ENCODE measurements at places on chromosomes 4 and X.
A peak's percentile ranks its signal among the peaks of the same experiment; 100 is the strongest.

GRCh38 chrX:53288189-53288588 is 6.8 kb upstream of the IQSEC2 start:
- DNase-seq, result peak; percentile 35

GRCh38 chr4:140213116-140213515 is 59.1 kb upstream of the MAML3 start:
- no peak for DNase-seq

DNA sequence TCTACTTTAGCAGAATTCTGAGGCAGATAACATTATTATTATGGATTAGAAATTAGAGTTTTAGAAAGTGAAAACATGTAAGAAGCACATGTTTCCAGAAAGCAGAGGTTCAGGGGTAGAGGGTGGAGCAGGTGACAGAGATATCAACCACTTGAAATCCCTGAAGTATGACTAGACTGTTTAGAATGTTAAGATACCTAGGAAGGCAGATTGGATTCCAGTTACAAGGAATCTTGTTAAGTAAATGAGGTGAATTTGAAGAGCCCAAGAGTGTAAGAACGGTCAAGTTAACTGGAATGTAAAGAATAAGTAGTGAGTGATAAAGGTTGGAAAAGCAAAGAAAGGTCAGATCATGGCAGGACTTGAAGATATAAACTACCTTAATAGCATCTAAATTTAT is 37.6 kb downstream of the ARSJ start:
- DNase-seq, result no peak

DNA sequence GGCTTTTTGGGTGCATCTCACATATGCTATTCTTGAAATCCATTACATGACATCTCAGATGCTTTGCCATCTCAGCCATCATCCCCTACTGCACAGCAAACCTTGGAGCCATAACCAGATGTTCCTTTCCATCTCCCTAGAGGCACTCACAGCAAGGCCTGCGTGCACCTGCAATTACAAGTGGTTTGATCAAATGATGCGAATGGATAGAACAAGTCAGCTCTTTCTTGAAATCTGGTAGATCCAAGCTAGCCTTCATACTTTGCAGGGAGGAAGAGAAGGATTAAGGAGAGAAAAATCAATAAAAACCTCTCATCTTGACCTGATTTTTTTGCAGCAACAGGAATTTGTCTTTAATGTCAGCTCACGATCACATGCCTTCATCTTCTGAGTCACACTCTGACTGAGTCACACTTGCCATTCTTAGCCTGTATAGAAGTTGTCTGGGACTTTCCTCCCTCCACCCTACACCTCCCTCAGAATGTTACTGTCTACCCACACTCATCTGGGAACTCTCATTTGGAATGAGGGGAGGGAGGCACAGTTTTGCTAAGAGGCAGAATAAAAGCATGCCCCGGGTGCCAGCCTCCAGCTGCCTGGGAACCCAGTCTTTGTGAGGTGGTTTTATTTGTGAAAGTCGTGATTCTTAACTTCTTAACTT is 11.9 kb upstream of the TRIML1 start:
- DNase-seq, result no peak

DNA sequence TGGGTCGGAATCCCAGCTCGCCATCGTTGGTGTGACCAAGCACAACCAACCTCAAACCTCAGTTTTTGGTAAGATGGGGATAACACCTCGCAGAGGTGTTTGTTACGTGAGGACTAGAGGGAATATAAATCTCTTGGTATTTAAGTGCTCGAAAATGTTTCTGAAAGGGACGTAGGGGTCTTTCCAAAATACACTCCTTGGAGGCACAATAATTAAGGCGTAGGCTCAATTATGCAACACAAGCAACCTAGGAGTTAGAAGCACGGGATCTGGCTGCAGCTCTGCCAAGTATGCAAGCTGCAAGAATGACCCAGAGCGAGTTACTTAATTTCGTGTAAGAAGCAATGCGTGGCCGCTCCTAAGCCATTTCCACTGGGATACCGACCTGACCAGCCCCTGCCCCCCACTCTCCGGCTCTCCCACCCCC is 552 bp downstream of the ADH5 start:
- DNase-seq, result peak; percentile 26

DNA sequence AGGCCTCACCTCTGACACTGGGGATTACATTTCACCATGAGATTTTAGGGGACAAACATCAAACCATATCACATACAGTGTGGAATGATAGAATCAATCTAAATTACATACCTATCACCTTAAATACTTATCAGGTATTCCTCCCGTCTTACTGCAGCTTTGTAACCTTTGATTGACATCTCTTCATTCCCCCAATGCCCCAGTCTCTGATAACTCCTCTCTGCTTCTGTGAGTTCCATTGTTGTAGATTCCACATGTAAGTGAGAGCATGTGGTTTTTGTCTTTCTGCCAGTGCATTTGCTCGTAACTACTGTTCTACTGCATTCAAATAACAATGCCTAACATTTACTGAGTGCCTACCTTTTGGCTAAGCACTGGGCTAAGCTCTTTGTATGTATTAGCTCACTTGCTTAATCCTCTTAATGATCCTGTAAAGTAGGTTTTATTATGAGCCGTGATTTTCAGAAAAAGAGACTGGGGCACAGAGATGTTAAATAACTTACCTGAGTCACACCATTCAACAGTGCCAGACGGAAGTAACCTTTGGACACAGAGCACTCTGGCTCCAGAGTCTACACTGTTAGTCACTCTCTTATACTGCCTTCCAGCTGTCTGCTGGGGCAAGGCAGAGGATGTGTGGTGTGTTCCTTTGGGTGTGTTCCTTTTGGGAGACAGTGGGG is 63.7 kb upstream of the ESX1 start:
- DNase-seq, result no peak

DNA sequence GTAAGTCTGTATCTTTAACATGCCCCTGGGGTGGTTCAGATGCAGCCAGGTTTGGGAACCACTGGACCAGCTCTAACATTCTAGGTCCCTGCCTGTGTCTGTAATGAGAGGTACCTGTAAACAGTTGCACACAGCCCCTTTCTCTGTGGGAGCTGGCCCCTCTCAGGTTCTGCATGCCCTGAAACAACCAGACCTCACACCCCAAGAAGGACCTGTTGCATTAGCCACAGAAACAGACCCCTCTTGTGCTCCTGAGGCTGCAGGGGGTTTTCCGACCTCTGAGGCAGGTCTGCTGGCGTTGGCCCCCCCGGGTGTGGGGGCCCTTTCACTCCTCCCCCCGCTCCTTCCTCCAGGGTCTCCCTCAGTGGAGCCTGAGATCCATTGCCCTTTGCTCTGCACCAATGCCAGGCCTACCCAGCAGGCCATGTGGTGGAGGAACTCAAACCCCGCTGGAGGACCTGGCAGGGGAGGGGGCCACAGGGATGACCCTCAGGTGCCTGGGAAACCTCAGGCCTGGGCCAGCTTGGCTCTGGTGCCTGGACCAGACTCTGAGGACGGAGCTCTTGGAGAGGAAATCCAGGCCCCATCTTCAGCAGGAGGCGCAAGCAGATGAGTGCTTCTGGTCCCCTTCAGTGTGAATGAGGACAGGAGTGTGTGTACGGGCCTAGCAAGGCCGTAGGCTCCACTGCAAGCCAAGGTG is 61.4 kb upstream of the PJA1 start:
- DNase-seq, result no peak

DNA sequence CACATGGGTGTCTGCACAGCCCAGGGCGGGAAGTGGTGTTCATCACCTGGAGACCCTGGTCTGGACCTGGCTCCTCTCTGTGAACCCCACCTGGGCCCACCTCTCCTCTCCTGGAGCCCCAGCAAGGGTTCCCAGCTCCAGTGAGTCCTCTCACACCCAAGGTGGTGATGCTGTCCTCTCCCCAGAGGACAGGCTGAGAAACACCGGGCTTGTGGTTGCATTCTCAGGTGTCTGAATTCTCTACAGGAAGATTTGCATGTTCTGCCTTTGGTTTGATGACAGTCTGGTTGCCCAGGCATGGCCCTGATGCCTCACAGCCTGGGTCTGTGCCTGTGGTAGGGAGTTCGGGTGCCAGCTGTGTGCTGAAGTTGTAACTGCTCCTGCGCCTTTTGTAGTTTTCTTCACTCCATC is 3.8 kb downstream of the MAEA start:
- DNase-seq, result no peak

DNA sequence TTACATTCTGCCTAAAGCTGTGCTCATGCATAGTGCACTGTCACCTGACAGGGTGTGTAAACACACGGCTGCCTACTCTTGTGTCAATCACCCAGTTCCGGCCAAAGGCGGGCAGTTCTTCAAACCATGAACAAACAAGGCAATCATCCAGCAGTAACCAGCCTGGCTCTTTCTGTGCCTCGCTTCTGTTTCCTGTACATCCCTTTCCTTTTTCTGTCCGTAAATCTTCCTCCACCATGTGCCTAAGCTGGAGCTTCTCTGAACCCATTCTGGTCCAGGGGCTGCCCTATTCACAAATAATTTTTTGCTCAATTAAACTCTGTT is 60.8 kb upstream of the CBR4 start:
- peak; percentile 24 for DNase-seq

DNA sequence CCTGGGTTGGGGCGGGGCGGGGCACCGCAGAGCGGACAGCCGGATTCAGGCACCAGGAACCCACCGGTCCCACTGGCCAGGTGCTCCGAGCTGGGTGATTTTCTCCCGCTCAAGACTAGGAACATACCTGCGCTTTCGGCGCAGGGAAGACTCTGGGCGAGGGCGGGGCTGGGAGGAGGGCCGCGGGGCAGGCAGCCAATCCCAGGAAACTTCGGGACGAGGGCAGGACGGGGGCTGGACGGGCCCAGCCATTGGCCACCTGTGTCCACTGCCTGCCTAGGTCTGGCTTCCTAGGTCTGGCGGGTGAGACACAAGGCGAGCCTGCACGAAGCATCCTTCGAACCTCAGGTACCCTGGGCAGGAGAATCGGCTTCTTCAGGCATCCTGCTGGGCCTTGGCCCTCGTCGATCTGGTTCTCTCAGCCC is 274 bp upstream of the ERVMER34-1 start:
- DNase-seq, result no peak

DNA sequence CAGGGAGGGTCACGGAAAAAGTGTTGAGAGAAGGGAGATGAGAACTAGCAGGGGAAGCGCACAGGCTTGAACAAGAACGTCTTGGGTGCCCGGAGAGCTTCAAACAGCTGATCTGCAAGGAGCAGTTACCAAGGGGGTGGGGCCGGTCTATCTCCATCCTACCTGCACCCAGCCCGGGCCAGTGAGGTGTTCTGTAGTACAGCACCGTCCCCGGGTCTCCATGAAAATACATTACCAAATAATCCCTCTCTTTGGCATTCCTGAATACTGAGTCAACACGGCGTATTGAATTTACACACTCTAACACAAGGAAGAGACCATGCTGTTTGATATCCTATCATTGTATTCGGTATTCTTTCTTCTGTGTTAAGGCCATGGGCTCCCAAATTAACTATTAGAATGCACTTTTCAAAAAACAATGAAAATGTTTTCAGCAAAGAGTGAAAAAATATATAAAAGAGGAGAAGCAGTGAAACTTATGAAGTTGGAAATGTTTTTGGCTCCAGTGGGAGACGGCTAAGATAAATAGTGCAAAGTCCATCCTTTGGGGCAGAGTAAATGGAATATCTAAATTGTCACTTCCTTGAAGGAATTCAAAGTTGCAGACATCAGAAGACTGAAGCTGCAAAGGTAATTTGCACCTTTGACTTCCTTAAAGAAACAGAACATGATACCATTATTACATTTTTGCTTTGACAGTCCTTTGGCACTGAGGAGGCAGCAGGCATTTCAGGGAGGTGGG is 90.3 kb downstream of the DHRSX start:
- no peak for DNase-seq

GRCh38 chrX:103254171-103254824 is 657 bp downstream of the TCEAL8 start:
- peak; percentile 12 for DNase-seq

DNA sequence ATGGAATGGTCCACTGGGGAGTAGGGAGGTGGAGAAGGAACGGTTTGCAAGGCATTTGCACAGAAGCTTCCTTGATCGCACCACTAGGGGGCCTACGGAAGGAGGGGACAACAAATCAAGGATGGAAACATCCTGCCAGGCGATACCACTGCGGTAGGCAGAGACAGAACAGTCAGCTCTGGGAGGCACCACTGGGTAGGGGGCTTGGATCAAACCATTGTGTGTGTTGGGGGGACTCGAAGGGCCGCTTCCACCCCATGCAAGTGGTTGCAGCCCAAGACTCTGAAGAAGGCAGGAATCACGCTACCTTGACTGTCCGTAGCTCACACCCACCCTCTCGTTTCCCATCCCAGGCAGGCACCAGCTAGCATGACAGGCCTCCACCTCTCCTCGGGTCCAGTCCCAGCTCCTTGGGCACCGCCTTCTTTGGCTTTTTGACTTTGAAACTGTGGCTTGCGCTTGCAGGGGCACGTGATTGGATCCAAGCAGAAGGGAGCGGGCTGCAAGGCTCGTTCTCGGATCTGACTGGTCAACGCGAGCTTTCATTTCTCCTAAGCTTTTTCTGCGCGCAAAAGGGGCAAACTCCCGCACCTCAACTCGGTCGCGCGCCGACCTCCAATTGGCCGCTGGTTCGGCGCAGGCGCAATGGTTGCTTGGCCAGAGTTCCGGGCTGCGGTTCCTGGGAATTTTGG is 28.4 kb downstream of the GAGE1 start:
- peak; percentile 36 for DNase-seq

DNA sequence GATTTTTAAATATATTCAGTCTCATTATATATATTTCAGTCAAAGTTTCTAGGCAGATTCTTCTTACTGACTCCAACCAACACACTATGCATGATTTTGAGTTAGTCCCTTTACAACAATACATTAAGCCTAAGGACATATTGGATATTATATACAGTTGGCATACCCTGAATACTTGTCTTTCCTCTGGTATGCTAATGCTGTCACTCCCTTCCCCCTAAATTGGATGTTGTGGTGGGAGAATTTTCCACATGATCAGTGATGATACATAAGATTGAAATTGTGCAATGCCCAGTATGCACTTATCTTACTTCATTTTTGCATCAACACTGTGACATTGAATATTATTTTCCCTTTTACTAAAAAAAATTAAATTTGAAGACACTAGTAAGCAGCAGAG is 935.2 kb downstream of the PCDH7 start:
- DNase-seq, result no peak

- DNase-seq, result no peak
These were observed 71.5 kb downstream of the ACOX3 start for GRCh38 chr4:8368998-8369397.

- DNase-seq, result no peak
These were observed 2.9 kb downstream of the GPRASP3 start for GRCh38 chrX:102723456-102723855.

DNA sequence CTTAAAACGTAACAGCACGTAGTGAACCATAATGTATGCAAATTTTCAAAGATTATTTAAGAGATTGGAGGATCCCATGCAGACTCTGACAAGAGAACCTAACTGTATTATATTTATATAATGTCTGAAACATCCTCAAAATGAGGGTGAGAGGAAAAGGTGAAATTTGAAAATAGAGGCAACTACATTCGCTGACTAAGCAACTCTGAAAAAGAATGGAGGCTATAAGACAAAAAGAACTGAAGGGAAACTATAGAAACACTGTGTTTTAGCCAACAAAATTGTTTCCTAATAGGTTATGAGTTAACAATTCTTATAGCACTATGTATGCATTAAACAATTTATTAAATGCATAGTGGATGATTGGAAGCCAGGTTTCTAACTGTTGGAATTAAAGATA is 648.0 kb downstream of the UBE2NL start:
- no peak for DNase-seq

- DNase-seq, result no peak
These were observed 491.1 kb upstream of the ADGRL3 start for GRCh38 chr4:60709061-60709460.

Data from RPMI8226 (cell line).